ENCODE measurements at places on chromosomes 4 and X.

GRCh38 chr4:98663226-98664006, 5.0 kb upstream of the TSPAN5 start:
- DNase-seq = no peak

- DNase-seq = no peak
Observed at GRCh38 chrX:37332987-37333658, 16.0 kb upstream of the PRRG1 start.

- no peak for DNase-seq
Observed at GRCh38 chr4:153174821-153175567, 29.2 kb upstream of the TRIM2 start.

- no peak for DNase-seq
Observed at GRCh38 chrX:46796574-46797191, 37.8 kb upstream of the SLC9A7 start.

GRCh38 chr4:42397635-42398170, 415 bp downstream of the SHISA3 start:
- no peak for DNase-seq

DNA sequence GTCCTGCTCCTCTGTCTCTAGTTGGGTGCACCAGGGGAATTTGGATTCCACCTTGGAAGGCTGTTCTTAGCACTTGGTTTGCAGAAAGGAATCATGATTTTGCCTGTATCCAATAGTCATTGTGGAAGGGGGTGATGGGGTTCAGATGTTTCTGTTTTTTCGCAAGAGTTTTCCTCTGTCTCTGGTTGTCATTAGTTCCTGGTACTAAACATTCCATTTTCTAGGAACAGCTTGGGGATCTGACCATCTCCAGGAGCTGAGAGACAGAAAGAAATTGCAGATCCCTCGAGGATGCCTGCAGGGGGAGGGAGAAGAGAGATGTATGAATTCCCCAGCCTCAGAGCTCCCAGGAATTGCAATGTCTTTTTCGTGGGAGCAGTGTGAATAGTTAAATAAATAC, 70.9 kb downstream of the CYTL1 start:
- no peak for DNase-seq

DNA sequence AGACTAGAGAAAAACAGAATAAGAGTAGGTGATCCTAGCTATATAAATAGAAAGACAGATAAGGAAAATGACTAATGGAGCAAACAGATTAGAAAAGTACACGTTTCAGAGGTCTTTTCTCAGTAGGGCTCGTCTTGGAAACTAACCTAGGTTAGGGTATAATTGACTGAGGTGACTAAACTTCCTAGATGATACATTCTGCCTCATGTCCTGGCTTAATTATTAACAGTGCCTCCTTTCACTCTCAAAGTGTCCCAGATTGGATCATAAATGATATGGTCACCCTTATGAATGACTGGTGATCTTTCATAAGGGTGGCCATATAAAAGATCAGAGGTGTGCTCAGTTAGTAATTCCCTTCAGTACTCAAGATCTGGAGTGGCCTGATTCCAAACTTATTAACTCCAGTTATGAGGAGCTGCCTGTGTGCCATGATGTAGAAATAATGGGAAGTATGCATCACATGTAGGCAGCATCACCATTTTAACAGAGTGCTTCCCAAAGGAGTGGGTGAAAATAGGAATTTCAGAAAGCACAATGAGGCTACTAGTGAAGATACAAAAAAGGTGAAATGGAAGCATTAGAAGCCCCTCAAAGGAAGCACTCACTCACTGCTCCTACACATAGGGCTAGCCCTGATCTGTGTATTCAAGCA, 14.7 kb upstream of the GRIA3 start:
- DNase-seq = no peak

- DNase-seq = no peak
Observed at GRCh38 chr4:23930750-23931488, 41.1 kb upstream of the PPARGC1A start.

- no peak for DNase-seq
Observed at GRCh38 chr4:85595098-85595775, 120.3 kb downstream of the ARHGAP24 start.

DNA sequence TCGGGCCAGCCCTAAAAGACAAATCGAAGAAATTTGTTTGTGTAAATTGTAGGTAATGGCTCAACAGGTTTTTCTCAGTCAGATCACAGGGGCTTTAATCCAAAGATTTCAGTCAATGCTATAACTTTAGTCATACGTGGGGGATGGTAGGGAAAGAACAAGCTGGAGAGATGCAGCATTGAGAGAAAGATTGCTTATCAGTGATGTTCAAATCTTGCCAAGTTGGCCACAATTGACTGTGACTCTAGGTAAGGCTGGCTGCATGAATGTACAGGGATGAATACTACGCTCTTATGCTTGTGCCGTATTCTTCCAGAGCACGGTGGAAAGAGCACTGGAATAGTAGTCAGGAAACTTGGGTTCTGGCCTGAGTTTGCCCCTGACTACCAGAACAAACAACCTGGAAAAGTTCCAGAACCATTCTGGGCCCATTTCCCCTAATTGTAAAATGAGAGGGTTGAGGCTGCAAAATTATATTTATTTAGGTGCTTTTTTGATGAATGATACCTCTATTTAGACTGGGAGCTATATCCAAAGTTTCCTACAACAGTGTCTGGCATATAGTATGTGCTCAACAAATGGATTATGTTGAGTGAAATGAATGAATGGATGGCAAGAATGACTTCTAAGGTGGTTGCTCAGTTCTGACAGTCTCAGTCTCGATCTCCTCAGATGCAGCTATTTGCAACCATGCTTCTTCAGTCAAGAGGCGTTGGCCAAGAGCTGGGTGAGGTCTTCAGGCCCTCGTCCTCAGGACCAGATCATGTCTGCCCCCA, 44.4 kb downstream of the TSC22D3 start:
- DNase-seq = no peak

DNA sequence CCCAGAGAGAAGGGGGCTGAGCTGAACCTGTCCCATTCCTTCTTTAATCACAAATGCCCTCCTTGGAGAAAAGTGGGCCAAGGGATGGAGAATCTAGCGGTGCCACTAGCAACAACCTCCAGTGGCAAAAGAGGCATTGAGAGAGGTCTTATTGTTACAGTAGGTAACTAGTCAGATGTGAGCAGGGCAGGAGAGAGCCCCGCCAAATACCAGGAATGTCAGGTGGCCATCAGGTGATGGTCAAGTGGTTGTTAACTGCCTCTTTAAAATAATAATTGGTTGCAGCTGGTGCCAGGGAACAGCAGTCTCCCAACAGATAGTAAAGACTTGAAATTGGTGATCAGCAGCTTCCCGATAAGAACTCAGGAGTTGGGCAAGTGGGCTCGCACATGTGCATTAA, 116.1 kb downstream of the EVC2 start:
- DNase-seq = no peak

GRCh38 chrX:149267878-149268813, 237.0 kb downstream of the IDS start:
- DNase-seq = no peak
